ENCODE measurements at places on chromosomes 5 and 9.

DNA sequence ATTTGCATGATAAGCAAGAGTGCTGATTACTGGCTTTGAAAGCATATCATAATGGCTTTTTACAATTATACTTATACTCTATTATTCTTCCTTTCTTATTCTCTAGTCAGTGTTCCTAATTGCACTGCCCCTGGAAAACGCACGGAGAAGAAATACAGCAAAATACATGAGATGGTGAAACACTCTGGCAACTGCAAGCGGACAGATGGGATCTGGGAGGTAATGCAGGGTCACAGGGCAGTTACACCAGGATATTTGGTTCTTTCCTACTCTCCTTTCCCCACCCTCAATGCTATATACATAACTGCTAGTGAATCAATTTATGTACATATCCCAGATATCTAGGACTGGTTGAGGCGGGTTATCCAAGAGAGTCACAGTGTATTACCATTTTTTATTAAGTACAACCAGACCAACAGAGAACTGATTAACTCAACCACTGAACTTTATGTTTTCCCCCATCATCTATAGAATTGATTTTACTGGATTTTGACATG, 423.7 kb downstream of the ZSWIM6 start:
- DNase-seq = no peak

GRCh38 chr9:94697972-94698581, 28.4 kb upstream of the AOPEP start:
- no peak for DNase-seq

DNA sequence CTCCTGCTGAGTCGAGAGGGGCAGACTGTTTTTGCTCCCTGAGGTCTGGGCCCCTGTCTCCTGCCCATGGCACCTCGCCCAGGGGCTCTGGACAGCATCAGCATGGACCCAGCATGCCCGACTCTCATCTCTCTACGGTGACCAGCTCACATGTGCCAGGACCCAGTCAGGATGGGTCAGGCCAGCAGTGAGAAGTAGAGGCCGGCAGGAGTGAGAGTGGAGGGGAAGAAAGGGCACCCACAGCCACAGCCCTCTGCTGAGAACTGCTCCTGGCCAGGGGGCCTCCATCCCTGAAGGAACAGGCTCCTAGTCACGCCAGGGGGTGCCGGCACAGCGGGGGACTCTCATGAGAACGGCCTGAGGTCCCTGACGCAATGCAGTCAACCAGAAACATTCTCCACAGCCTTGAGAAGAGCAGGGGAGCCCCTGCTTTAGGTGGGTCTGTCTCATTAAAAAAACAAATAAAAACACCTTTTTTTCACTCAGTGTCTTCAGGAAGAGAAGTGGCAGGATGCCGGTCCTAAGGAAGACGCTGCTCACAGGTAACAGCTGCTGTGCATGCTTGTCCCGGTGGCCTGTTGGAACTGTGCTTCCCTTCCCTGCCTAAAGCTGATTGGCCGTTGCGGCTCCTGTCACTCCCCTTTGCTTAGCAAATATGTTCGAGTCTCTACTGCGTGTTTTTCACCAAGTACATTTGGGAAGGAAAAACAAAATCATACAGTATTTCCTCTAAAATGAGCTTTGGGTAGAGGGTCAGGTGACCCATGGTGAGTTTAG, 85.7 kb upstream of the FBXW11 start:
- no peak for DNase-seq

- DNase-seq = no peak
These were observed 11.4 kb upstream of the TEX48 start for GRCh38 chr9:114693248-114693855.

DNA sequence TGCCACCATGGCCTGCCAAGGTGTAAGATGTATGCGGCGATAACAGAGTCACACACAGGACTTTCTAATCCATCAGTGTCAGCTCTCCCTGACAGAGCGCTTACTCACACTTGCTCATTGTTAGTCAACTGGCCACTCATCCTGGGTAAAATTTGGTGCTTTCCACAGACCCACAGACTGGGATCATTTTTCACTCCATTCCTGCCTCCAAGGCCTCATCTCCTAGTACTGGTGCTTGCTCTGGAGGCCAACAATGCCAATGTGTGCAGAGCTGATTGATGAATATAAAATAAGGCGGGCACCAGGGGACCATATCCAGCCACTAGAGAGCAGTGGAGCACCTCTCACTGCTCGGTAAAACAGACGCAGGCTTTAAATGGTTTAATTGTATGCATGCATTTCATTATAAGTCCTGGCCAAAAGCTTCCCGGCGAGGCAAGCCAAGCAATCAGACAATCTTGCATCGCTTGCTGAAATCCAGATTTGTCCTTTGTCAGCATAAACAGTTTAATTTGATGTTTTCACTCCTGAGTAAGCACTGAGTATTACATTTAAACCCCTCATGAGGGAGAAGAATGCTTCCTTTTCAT, 22.3 kb downstream of the PSMB7 start:
- DNase-seq = no peak

DNA sequence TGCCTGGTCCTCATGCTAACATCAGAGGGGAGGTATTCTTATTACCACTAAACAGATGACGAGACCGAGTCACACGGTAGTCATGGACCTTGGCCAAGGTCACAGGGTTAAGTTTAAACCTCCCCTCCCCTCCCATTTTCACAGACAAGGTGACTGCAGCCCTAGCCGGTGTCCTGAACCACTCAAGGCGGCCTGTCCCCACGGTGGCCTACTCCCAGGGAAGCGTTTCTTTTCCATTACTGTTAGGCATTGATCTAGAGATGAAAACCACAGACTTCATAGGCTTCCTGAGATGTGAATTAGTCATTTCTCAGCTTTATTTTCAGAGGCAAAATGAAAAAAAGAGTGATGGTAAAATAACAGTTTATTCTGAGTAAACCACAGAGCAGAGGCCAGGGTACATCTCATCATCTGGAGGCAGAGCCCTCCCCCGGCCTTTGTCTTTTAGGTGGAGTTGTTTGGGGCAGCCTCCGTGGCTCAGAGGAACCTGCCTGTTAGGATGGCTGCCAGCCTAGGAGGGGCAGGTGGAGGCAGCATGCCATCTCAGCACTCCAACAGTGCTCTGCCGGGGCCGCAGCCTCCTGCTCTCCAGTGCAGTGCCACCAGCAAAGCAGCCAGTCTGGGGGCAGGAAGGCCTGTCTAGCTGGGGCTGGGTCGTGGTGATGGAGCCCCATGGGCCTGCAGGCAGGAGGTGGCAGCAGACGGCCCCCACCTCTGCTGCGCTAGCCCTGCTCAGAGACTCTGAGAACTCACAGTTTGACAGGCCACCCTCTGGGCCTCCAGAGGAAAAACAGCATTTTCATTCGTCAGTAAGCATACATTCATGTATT, 71.2 kb downstream of the RAPGEF1 start:
- no peak for DNase-seq

DNA sequence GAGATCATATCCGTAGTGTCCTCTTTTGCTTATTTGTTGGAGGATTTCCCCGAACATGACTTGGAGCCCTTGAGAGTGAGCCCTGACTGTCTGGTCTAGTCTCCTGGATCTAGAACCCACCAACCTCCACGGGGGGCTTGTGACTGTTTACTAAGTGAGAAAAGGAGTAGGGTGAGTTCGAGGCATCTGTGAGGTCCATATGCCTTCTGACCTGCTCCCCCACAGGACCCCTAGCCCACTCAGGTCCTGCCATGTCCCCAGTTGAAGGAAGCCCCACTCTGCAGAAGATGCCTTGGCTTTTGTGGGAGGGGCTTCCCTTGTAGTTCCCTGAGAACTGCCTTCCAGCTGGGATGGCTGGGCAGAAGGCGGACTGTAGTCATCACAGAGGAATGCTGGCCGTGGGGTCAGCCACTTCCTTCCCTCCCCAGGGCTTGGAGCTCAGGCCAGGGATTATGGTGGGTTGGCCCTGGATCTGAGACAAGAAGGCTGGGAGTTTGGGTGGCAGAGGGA, 7.0 kb upstream of the IRF1 start:
- no peak for DNase-seq

DNA sequence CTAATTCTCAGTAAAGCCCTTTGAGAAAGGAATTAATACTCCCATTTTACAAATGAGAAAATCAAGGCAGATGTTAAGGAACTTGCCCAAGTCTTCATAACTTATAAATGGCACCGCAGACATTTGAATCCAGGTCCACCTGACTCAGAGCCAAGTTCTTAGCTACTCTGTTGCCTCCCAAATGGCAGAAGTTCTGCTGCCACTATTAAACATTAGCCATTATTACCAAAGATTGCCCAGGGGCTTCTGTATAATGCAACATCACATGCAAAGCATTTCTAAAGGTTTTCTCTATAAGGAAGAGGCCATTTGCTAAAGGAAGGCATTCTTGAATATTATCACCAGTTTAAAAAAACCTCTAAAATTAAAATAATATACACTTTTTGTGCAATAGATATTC, 28.3 kb downstream of the TPD52L3 start:
- DNase-seq = no peak

All from progenitor cell of endocrine pancreas (in vitro differentiated cells).